ENCODE measurements at places on chromosomes 4 and X.

- no peak for DNase-seq
These were observed 5.4 kb upstream of the MMRN1 start for GRCh38 chr4:89889289-89889688.

- DNase-seq = no peak
These were observed 182.2 kb upstream of the ATOH1 start for GRCh38 chr4:93646233-93646930.

GRCh38 chr4:186400676-186401075 is 134.7 kb downstream of the F11 start:
- peak; percentile 39 for DNase-seq

DNA sequence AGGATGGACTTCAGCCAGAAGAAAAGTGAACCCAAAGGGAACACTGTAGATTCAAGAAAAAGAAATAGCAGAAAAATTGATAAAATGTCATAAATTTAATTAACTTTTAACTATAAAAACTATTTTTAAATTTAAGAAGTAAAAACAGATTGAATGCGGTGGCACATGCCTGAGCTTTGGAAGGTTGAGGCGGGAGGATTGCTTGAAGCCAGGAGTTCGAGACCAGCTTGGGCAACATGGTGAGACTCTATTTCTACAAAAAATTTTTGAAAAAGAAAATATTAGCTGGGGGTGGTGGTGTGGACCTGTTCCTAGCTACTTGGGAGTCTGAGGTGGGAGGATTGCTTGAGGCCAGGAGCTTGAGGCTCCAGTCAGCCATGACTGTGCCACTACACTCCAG is 3.0 kb downstream of the FAM184B start:
- DNase-seq = no peak

DNA sequence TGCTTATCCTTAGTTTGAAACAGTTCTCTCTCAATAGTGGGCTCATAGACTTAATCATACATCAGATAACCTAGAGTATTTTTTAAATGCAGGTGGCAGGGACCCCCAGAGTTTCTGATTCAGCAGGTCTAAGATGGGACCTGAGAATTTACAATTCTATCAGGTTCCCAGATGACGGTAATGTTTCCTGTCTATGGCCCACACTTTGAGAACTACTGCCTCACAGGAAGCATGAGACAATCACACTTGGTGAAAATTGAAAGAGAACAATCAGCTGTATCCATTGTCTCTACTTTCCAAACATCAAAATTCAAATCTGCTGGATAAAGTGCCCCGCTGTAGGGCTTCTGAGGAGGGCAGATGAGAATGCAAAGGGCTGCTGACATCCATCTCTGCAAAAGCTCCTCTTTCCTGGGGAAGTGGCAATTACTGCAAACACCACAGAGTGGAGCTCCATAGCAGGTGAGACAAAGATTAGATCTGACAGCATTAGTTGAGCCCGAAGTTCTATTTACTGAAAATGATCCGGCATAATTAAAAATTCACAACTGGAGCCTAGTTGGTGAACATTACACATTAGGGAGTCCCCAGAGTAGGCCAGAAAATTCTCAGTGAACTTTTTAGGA is 187.8 kb upstream of the MBNL3 start:
- DNase-seq = no peak

- peak; percentile 33 for DNase-seq
These were observed 432.2 kb downstream of the RPA4 start for GRCh38 chrX:97315939-97316338.

- no peak for DNase-seq
These were observed 35.8 kb downstream of the SLC10A7 start for GRCh38 chr4:146485968-146486367.

GRCh38 chrX:56817179-56817578 is 88.1 kb downstream of the NBDY start:
- no peak for DNase-seq

DNA sequence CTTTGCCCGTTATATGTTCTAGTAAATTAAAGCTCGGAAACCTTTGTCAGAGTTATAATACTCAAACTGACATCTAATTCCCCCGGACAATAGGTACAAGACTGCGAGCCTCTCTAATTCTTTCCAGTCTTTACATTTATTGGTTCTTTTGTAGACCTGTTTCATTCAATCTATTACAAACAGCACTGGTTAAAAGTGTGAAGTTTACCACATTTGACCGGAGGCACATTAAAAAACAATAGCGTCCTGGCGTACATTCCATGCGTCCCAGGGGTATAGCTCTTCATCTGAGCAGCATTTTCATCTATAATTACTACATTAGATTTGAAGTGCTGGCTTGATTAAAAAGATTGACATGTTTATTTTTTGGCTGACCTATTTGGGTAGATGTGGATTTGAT is 49.9 kb upstream of the TENM3 start:
- DNase-seq = no peak

DNA sequence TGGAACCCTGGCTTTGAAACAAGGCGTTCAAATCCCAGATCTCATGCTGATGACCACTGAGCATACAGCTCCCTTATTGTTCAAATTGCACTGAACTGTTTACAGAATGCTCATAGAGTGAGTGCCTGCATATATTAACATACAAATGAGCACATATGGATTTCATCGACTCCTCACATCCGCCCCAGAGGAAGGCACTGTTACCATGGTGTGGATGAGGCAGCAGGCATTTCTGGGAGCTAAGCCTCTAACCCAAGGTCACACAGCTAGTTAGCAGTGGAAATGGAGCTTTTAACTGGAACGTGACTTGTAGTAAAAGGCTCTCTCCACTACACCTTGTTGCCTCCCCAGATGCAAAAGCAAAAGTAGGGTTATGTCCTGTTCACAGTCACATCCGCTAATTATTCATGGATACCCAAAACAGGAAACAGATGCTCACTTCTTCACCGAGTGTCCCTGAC is 289.7 kb downstream of the STK32B start:
- no peak for DNase-seq

Measured in body of pancreas (tissue), 4 donors.